ENCODE measurements at places on chromosomes 16 and 17.

DNA sequence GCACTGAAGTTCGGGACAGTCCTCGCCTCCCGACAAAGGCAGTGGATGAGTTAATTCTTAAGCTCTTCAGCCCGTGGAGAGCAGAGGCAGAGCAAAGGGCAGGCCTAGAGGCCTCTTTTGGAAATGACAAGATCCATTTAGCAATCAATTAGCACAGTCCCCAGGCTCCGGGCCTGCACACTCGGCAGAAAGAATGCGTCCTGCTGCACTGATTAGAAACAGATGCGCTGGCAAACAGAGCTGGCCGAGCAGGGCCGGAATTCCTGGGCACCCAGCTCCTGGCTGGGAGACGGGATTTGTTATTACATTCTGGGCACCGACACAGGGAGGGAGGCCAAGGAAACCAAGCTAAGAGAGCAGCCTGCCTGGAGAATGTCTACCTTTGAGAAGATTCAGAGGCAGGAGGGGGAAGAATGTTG is 162.9 kb downstream of the COPRS start:
- no peak for DNase-seq

DNA sequence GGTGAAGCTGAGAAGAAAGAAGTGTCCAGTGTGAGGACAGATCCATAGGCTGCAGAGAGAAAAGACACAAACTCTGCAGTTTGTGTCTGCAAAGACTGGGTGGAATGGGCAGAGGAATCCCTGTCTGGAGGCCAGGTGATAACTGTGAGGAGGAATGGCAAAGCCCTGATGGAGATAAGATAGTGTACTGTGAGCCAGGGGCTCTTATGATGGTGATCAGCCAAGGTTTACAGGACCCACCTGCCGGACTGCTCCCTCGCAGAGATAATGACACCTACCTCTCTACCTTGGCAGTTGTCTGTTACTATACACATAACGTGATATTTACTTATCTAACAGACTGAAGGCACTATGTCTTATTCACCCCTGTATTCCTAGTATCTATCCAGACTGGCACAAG is 92.6 kb upstream of the ASIC2 start:
- DNase-seq, result no peak

DNA sequence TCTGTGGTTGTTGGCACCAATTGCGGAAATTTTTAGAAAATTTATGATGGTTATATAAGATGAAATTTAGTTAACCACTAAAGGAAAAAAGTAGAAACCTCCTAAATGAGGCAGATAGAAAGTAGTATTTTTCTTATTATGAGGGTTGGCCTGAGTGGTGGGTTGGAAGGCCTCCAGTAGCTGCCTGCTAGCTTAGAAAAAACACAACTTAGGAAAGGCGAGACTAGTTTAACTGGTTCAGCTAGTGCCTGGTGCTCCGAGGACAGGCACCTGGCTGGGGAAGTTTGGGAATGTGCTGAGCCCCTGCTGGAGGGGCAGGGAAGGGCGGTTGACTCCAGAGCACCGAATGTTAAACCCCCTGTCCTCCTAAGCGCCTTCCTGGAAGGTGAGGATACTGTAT is 19.9 kb downstream of the LDHD start:
- DNase-seq, result no peak

GRCh38 chr17:81910840-81911276 is 341 bp downstream of the PCYT2 start:
- no peak for DNase-seq

GRCh38 chr17:68955181-68955841 is at the start of gene ABCA8:
ABCA8 (minus strand) TSS chr17:68955392; CDS start chr17:68942034, 13,358 bp downstream.
- DNase-seq, result no peak

- no peak for DNase-seq
Observed at GRCh38 chr16:11499295-11500089, 87.2 kb downstream of the LITAF start.

GRCh38 chr17:4596636-4597380 is 12.5 kb downstream of the SMTNL2 start:
- DNase-seq, result no peak

- no peak for DNase-seq
Observed at GRCh38 chr16:23145608-23146007, 3.6 kb downstream of the USP31 start.

DNA sequence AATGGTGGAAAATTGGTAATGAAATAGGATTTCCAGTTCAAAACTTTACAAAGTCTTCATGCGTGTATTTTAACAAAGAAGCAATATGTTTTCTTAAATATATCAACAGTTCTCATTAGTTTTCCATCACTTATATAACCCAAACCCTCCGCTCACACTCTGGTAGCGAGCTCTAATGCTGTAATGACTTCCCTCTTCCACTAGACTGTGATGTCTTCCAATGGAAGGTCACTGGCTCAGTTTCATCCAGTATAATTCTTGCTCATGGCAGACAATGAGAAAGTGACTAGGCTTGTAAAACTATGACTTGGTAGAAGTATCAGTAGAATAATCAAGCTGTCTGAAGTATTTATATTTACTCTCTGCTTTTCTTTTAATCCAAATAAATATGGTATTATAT is 32.8 kb downstream of the NETO2 start:
- no peak for DNase-seq

DNA sequence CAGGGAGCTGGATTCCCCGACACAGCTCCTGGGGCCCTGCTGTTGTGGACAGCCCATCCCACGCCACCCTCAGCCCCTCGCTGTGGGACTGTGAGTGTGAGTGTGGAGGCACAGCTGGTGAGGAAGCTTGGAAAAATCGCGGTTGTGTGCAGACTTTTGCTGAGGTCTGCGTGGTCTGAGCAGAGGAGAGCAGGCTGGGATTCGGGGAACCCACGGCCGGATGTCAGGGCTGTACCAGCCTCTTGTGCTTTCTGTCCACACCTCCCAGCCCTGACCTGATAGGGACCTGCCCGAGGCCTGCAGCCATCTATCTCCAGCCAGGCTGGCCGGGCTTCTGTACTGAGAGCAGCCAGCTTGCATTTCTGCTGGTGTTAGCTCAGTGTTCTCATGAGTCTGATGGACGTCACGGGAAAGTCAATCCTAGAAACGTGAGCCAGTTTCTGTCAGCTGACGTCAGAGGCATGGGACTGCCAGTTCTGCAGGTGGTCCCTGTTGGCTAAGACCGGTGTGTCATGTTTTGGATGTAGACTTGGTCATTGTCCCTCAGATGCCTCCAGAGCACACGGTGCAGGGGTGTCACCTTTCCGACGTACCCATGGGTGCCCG is 72.8 kb upstream of the ZNF750 start:
- no peak for DNase-seq

- no peak for DNase-seq
Observed at GRCh38 chr16:84331998-84332780, 36.1 kb upstream of the ATP2C2 start.

DNA sequence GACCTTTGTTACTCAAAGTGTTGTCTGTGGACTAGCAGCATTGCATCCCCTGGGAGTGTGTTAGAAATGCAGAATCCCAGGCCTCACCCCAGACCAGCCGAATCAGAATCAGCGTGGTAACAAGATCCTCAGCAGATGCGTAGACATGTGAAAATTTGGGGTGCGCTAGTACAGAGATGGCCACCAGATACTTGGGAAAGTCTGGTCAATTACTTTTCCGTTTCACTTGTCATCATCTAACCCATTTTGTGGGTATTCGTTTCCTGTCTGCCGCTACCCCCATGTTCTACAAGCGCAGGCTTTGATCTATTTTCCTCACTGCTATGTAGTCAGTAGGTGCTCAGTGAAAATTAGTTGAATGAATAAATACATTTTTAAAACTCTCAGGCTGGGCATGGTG is 33.1 kb upstream of the HERPUD1 start:
- no peak for DNase-seq

- DNase-seq, result no peak
Observed at GRCh38 chr17:7225711-7226331, 6.1 kb downstream of the ACADVL start.

- no peak for DNase-seq
Observed at GRCh38 chr16:56345406-56346050, 79.8 kb downstream of the AMFR start.

DNA sequence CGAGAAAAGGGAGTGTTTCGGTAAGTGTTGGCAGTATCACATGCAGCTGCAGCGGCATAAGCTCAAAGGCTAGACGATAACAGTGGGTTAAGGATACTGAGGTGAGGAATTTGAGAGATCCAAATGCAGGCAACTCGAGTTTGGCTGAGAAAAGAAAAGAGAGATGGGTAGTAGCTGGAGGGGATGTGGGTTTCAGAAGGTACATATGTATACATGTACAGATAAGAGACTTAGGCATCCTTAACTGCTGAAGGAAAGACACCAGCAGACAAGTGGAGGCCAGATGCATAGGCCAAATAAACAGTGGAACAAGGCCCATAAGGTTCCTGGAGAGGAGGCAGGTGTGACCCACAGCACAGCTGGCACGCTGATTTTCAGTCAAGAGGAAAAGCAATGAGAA is 86.6 kb upstream of the NETO2 start:
- no peak for DNase-seq

- no peak for DNase-seq
Observed at GRCh38 chr17:15341385-15341849, at the start of gene TEKT3. TEKT3 (minus strand) TSS chr17:15341597; CDS start chr17:15331585, 10,012 bp downstream.

GRCh38 chr16:17657045-17657444 is 186.3 kb upstream of the XYLT1 start:
- DNase-seq, result no peak

DNA sequence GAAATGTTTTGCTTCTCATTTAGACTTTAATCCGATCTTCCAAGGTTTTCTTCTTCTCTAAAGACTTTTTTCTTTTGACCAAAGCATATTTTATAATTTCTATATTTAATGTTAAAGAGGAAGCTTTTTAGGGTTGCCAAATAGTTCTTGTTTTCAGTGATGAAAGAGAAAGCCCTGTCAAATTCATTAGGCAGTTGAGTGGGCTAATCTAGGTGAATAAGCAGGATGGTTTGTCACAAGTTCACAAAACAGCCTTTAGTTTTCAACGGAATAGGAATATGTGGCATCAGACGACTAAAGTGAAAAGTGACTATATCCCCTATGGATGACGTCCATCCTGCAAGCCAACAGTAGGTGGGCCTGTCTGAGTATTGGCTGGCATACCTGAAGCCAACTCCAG is 118.8 kb downstream of the NLK start:
- DNase-seq, result no peak

- no peak for DNase-seq
Observed at GRCh38 chr17:82836823-82837357, 2.9 kb downstream of the ZNF750 start.

GRCh38 chr16:1291576-1291974 is 17.9 kb upstream of the UBE2I start:
- no peak for DNase-seq

- no peak for DNase-seq
Observed at GRCh38 chr16:27745348-27745747, 195.4 kb downstream of the KATNIP start.

- peak; percentile 83 for DNase-seq
Observed at GRCh38 chr17:39927101-39927928, at the start of the genes LRRC3C and ORMDL3. LRRC3C (plus strand) TSS chr17:39927732; CDS start chr17:39941524, 13,792 bp downstream. ORMDL3 (minus strand) TSS chr17:39927601; CDS start chr17:39924203, 3,398 bp downstream.

- no peak for DNase-seq
Observed at GRCh38 chr16:48291303-48291702, 44.0 kb upstream of the ABCC11 start.

GRCh38 chr16:88534638-88535190 is 35.5 kb upstream of the ZC3H18 start:
- DNase-seq, result no peak

GRCh38 chr16:9297437-9298113 is 206.1 kb downstream of the HAPSTR1 start:
- no peak for DNase-seq

DNA sequence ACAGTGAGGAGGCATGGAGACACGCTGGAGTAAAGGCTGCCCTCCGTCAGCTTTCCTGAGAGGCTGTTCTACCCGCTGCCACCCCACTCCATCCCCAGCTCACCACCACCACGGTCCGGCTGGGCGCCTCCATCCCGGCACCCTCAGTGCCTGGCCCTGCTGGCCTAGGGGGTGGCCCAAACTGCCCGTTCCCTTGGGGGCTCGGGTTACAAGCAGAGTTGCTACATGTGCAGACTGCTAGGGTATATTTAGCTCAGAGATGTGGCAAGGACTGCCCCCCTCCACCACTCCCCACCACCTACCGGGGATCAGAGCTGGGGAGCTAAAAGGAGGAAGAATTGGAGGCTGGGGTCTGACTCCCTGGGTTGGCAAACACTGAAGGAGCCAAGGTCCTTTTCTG is 4.1 kb downstream of the CACNB1 start:
- DNase-seq, result no peak

DNA sequence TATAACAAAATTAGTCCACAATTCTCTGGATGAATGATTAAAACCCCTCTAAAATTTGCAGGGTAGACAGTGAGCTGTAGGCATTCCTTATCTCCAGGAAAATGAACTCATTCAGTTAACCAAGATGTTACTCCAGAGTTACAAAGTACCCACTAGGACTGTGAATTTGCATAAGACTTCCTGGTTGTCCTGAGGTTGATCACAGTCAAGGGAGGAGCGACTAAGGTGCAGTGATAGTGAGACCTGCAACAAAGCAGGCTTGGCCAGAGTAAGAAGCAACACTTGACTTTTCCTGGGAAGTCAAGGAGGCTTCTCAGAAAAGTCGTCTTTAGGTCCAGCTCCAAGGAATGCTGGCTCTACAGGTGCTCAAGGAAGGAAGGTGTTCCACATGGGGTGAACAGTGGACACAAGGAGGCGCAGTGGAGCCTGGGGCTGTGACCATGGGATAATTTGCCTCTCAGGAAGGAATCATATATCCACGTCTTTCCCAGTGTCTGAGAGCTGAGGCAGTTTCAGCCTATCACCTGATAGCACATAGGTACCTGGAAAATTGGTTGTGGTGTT is 821.1 kb upstream of the EEF2KMT start:
- no peak for DNase-seq

DNA sequence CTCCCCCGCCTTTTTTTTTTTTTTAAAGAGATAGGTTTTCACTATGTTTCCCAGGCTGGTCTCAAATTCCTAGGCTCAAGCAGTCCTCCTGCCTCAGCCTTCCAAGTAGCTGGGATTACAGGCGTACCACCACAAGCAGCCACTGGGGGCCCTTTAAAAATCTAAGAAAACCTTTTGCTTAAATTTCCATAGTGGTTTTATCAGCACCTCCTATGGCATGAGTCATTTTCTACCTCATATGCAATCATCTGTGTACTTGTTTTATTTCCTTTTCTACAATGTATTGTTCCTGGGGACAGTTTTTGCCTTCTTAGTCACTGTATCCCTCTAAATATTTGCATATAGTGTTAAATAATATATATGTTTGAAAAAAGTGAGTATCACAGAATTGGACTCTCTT is 29.2 kb downstream of the GNA13 start:
- peak; percentile 36 for DNase-seq

All from activated T-cell treated with anti-CD3 and anti-CD28 coated beads for 4 hours (primary cell).